Mesenteric fat pad (tissue), 1 donor: ENCODE measurements at places on chromosomes 1 and 21. TPM values are rescaled to one million over a fixed set of nuclear protein-coding genes. Genes with fewer than 3 reads are reported as not detected.

The OR2L3 gene
- not detected for total RNA-seq

The ACTN2 gene
- total RNA-seq: 0.71 TPM

The KCNE2 gene
- total RNA-seq: not detected

The OR2L5 gene
- total RNA-seq: not detected

The IFT25 gene
- 17.2 TPM for total RNA-seq

The LCE2C gene
- not detected for total RNA-seq

The GBP6 gene
- not detected for total RNA-seq

The FYB2 gene
- not detected for total RNA-seq

The SHISA4 gene
- total RNA-seq: 10.3 TPM

The SPRR2G gene
- not detected for total RNA-seq

The MYBPH gene
- total RNA-seq: 0.22 TPM

GRCh38 chr1:29539971-29540370, 303.6 kb downstream of the PTPRU start:
- DNase-seq: peak; percentile 47

DNA sequence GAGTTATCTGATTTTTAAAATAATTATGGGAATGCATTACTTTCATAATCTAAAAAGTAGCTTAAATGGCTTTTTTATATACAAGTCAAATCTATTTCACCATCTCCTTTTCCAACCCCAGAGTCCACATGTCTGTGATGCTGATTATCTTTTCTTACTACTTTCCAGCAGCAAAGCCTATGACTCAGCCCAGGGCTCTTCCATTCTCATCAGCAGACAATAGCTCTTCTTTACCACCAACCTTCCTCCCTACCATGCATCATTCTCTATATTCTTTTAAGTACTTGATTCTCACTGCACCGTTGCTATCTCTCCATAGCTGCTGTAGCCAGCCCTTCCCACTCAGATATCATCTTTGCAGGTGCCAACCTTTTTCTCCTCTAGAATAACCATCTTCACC, 61.3 kb downstream of the OVGP1 start:
- DNase-seq: no peak

- DNase-seq: no peak
Observed at GRCh38 chr1:109259674-109260557, 10.6 kb downstream of the CELSR2 start.

GRCh38 chr1:34762474-34763141, 3.1 kb downstream of the GJB4 start:
- no peak for DNase-seq

- DNase-seq: no peak
Observed at GRCh38 chr21:34942911-34943310, 106.2 kb downstream of the RUNX1 start.

- no peak for DNase-seq
Observed at GRCh38 chr1:65362545-65362944, 53.2 kb downstream of the DNAJC6 start.

DNA sequence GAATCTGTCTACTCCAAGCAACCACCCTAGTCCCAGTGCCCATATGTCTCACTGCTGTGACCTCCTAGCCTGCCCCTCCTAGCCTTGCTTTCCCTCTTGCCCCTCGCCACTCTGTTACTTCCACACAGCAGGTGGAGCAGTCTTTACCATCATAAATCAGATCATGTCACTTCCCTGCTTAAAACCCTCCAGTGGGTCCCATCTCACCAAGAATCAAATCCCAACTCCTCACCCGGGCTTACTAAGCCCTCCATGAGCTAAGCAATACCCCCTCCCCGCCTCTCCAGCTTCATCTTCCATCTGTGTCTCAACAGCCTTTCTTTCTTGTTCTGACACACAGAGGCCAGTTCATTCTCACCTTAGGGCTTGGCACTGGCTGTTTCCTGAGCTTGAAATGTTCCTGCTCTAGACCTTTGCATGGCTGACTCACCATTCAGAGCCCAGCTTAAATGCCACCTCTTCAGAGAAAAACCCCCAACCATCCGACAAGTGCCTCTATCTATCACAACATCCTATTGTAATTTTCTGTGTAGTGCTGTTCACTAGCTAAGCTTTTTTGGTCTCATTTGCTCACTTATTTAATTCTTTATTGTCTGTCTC, 22.3 kb downstream of the KNCN start:
- DNase-seq: no peak

DNA sequence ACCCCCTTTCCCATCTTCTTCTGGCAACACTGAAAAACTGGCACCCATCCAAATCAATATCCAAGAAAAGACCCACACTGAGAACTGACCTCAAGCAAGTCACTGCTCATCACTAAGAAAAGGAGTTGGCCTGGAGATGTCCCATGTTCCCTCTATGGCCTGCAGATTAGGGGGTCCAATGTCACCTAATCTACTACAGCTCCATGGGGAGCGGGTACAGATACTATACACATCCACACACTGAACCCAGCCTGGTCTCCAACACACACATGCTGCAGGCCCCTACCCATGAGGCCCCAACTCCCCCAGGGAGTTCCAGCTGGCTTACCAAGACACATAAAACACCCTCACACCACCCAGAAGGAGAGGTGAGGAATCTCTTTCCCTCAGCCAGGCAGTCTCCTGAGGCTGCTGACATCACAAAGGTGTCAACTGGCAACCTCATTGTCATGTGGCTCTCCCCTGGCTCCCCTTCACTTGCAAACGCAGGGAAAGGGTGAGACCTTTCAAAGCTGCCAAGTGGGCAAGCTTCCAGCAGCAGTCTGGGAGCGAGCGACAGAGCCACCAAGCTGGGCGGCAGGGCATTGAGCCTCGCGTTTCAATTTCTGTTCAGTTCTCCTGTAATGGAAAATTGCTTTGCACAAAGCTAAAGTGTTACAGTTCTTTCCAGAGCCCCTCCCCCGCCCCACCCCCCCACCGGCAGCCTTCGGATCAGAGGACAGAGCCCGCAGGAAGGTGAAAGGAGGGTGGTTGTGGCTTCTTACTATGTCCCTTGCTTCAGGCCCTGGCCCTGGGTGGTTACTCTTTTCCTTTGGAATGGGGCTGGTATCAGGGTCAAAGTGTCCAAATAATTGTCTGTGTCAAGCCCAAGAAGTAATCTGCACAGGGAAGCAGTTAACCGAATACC, at the start of gene LRRC52:
LRRC52 (plus strand) TSS at position 469 of the 907 bp plus-strand sequence; CDS start at position 766, 297 bp downstream.
- no peak for DNase-seq

DNA sequence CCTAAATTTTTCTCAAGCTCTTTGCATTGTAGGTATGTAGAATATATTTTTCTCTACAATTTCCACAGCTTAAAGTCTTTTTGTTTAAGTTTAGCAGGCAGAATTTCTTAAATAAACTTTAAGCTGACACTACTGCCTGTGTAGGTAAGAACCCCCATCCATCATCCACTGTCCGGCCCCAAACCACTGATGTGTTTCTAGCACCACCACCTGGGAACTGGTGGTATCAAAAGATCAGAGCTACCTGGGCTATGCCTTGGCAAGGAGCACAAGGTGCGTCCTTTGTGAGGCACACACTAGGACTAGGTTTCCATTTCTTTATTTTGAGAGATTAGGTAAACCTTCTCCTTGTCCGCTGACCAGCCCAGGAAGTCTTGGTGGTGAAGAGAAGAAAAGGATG, 10.5 kb upstream of the LELP1 start:
- no peak for DNase-seq

GRCh38 chr1:182848736-182849135, 9.6 kb downstream of the DHX9 start:
- no peak for DNase-seq

DNA sequence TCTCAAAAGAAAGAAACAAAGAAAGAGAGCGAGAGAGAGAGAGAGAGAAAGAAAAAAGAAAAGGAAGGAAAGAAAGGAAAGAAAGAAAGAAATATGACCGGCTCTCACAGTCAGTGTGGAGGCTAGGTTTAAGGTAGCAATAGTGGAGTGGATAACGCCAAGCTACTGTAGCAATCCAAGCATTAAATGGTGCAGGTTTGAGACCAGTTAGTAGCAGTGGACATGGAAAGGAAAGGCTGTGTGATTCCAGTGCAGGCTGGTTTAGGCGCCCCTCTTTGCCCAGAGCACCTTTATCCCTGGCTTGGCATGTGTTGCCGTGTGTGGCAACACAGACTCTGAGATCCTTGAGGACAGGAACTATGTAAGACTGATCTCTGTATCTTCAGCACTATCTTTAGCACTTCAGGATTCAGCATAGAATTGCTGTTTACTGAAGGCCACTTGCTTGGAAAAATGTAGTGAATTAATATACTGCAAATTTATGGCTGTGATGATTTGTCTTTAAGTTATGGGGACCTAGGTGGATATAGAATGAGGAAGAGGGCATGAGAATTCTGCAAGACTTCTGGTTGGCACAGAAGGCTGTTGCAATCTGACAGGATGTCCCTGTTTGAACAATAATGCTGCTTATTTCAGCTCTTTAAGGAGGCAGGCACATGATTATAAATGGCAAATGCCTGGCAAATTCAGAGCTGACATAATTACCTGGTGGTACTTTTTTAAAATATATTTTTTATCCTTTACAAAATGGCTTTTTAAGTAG, 10.8 kb upstream of the OSBPL9 start:
- DNase-seq: no peak

GRCh38 chr1:227888404-227889046, 59.2 kb downstream of the WNT9A start:
- DNase-seq: peak; percentile 81

GRCh38 chr1:234369033-234369430, 4.2 kb upstream of the COA6 start:
- DNase-seq: no peak

- DNase-seq: peak; percentile 16
Observed at GRCh38 chr1:37755290-37755689, 9.6 kb downstream of the EPHA10 start.

DNA sequence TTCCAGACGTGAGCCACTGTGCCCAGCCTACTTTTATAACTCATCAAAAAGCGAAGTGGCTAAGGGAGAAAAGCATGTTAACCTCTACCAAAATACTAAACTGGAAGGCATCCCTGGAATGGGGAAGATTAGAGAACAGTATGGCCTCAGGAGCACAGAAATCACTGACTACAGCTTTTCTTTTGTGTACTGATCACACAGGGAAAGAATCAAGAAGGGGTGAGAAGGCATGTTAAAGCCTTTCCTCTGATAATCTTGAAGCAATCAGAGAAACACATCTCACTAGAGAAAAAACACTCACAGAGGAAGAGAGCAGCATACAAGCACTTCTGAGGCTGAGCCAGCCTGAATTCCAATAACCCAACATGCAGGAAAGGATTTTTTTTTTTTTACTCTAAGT, 10.7 kb downstream of the PCAT6 start:
- DNase-seq: no peak

GRCh38 chr1:21932127-21932526, 5.0 kb downstream of the HSPG2 start:
- no peak for DNase-seq

GRCh38 chr1:165138960-165139359, 217.6 kb downstream of the LMX1A start:
- no peak for DNase-seq

GRCh38 chr1:156705321-156705917, at the start of gene CRABP2:
Gene CRABP2, minus strand, starts transcription at chr1:156705583. Its CDS starts 137 bp downstream, at chr1:156705446.
- no peak for DNase-seq

DNA sequence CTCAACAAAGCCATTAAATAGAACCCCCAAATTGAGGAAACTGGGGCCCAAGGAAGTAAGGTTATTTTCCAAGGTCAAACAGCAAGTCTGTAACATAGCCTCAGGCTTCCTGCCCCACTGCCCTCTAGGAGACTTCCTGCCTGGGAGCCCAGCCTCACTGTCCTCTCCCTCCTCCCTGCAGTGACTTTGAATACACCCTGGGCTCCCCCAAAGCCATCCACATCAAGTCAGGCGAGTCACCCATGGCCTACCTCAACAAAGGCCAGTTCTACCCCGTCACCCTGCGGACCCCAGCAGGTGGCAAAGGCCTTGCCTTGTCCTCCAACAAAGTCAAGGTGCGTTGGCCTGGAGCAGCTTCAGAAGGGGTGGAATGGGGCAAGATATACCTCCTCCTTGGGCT, 18.3 kb downstream of the GRHL3 start:
- no peak for DNase-seq

GRCh38 chr1:224726441-224727182, 110.5 kb downstream of the CNIH3 start:
- no peak for DNase-seq

GRCh38 chr21:36323032-36323431, 3.0 kb downstream of the MORC3 start:
- no peak for DNase-seq

DNA sequence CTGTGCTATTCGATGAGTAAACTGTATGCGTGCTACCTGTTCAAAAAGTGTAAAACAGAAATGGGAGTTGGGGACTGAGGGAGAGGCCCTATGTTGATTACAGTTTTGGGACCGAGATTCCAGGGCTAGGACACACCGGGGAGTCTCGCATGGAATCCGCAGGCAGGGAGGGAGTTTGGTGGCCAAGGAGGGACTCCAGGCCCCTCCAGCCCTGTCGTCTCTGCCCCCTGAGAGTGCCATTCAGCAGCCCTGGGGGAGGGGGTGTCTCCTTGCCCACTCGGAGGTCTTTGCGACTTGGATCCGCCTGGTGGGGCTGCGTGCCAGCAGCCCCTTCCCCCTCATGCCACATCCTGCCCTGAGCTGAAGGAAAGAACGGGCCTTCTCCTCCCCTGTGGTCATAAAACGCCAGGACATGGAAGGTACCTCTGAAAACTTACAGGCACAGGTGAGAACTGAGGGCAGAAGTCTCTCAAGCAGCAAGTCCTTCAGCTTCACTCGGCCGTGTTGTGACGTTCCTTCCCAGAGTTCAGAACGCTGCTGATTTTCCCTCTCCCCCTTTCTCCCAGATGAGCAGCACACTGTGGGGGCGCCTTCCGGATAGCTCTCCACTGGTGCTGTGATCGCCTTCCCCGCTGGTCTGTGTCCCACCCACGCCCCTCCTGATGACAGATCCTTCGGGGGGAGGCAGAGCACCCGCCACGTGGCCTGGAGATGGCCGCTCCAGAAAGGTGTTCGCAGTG, 141.4 kb downstream of the PEX14 start:
- DNase-seq: peak; percentile 55

GRCh38 chr1:59415286-59415850, 118.5 kb downstream of the FGGY start:
- DNase-seq: no peak

DNA sequence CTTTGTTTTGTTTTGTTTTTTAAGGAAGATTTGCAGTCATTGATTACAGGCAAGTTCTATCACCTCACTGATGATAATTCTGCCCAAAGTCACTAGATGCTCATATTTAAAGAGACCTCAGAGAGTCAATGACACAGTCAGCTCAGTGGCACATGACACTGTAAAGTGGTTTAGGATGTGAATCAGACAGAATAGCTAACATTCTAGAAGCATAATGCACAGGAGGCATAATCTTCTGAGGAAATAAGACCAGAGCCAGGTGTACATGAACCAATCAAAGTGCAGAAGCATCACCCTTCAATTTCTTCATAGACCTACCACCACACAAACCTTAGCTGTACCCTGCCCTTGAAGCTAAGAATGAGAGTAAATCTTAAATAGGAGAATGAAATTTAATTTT, 268.5 kb downstream of the BRINP2 start:
- no peak for DNase-seq

GRCh38 chr1:42913426-42914091, 45.1 kb downstream of the SLC2A1 start:
- no peak for DNase-seq

GRCh38 chr21:29376556-29376955, 77.8 kb downstream of the BACH1 start:
- DNase-seq: no peak

- DNase-seq: no peak
Observed at GRCh38 chr1:203627851-203628200, 1.2 kb downstream of the ATP2B4 start.
